GM18507 (cell line): ENCODE measurements at places on chromosomes 11 and 22.

- no peak for DNase-seq
Observed at GRCh38 chr11:74220376-74220775, 49.3 kb downstream of the PPME1 start.

- no peak for DNase-seq
Observed at GRCh38 chr22:35307892-35308291, 8.2 kb downstream of the TOM1 start.

DNA sequence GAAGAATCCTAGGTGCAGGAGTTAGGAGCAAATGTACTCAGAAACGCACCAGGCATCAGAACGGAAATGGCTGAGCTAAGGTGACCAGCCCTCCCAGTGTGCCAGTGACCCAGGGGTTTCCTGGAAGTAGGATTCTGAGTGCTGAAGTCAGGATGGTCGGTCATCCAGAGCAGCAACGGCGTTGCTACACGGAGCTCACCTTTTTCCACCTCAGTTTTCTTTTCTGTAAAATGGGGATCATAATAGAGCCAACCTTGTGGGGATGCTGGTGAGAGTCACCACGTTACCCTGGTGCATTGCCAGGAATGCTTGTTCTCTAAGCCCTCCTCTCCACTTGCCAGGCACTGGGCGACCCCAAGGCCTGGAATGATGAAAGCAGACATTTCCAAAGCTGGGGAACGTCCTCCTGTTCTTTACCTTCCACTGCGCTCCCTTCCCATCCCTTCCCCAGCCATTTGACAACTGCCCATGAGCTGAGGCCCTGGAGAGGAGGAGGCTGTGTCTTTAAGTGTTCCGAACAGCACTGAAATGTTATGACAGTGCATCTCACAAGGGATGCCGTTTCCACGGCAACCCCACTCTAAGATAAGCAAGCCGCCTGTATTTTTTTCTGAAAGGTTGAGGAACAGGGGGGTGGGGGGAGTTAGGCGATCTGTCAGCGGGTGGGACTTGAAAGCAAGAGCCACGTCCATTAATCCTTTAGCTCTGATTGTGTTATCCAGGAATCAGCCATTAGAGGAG is 66.8 kb downstream of the TSPAN18 start:
- no peak for DNase-seq

- DNase-seq, result no peak
Observed at GRCh38 chr11:64291752-64292459, 804 bp downstream of the KCNK4 start.

- no peak for DNase-seq
Observed at GRCh38 chr11:45518141-45518832, 147.1 kb downstream of the CHST1 start.

DNA sequence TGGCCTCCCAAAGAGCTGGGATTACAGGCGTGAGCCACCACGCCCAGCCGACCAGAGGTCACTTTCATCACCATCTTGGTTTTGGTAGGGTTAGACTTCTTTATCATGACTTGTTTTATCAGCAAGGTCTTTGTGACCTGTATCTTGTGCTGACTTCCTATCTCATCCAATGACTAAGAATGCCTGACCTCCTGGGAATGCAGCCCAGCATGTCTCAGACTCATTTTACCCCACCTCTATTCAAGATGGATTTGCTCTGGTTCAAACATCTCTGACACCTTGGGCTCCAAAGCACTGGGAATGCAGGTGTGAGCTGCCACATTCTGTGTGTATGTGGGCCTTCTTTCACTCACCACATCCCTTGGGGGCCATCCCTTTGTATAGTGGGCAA is 5.1 kb upstream of the TALDO1 start:
- no peak for DNase-seq

DNA sequence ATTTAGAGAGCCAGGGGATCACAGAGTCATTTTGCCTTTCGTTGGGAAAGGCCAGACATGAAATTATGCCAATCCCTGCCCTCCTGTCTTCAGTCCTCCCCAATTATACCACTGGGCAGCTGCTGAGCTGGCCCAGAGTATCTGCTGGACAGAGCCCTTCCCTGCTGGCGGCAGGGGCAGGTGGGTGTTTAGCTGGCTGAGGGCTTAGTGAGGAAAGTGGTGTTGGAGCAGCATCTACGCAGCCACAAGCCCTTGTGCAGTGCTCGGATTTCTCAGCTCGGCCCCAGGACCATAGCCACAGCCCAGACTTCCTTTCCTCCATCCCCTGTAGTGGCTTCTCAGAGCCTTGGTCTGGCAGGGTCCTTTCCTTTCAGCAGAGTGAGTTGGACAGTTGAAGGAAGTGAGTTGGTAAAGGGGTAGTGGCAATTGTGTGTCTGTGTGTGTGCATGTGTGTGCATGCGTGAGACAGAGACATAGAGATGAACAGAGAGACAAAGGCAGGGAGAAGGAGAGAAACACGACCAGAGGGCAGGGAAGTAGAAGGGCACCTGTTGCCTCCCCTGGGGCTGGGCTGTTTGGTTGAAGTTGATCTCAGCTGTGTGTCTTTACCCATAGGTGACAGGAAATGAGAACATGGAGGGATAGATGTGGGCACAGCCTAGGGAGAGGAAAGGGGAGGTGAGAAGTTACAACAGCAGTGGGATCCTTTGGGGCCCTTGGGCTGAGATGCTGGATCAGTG is 66.2 kb downstream of the GRIK4 start:
- no peak for DNase-seq

- DNase-seq, result no peak
Observed at GRCh38 chr11:86274503-86274902, 27.5 kb upstream of the HIKESHI start.

GRCh38 chr11:19429108-19429760 is 188.5 kb upstream of the E2F8 start:
- no peak for DNase-seq

- DNase-seq, result no peak
Observed at GRCh38 chr11:64771861-64772260, 6.5 kb downstream of the SF1 start.
